ACHN (cell line): ENCODE measurements at places on chromosomes 5 and 9.

- no peak for DNase-seq
These were observed 76.4 kb upstream of the ROR2 start for GRCh38 chr9:92026206-92027002.

- DNase-seq: no peak
These were observed 247.6 kb upstream of the IRX4 start for GRCh38 chr5:2130361-2130760.

DNA sequence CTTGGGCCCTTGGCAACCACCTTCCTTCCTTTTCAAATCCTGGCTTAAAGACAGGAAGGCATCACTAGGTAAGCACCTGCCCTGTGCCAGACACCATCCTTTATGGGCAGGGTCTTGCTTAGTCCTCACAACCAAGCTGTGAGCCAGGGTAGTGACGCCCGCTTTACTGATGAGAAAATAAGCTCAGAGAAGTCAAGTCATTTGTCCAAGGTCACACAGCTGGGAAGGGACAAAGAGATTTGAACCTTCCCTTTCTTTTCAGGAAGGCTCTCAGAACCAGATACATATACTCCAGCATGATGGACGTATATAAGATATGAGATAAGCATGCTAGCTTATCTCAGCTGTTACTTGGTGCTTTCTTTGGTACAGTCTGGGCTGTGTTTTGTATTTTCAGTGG, 76.9 kb downstream of the SH3PXD2B start:
- no peak for DNase-seq

- no peak for DNase-seq
These were observed 393.3 kb downstream of the DMRT2 start for GRCh38 chr9:1443450-1443849.
